Fibroblast of skin of right biceps (primary cell): ENCODE measurements at places on chromosomes 6 and 20.

DNA sequence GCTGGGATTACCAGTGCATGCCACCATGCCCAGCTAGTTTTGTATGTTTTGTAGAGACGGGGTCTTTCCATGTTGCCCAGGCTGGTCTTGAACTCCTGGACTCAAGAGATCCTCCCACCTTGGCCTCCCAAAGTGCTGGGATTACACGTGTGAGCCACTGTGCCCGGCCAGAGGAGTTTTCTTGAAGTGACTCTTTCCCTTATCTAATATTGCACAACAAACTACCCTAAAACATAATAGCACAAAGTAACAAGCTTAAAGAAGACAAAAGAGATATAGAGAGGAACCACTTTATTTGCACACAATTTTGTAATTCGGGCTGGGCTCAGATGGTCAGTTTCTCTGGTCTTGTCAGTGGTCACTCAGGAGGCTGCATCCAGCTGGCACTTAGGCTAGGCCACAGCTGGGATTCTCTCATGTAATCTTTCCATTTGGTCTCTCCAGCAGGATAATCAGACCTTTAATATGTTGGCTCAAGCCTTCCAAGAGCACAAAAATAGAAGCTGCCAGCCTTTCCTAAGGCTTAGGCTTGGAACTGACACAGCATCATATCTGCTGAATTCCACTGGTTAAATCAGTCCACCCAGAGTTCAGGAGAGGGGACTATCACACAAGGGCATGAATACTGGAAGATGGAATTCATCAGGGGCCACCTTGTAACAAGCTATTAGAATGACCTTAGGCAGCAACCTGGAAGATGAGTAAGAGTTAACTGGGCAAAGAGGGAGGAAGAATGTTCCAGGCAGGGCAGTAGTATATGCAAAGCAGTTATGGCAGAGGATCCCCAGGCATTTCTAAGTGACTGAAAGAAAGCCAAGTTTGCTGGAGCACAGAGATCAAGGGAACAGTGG is 56.7 kb upstream of the PNRC1 start:
- DNase-seq = no peak

- no peak for DNase-seq
Measured at GRCh38 chr20:7348253-7348652, 580.8 kb downstream of the BMP2 start.

GRCh38 chr6:4464638-4465037 is 311.6 kb upstream of the CDYL start:
- no peak for DNase-seq

DNA sequence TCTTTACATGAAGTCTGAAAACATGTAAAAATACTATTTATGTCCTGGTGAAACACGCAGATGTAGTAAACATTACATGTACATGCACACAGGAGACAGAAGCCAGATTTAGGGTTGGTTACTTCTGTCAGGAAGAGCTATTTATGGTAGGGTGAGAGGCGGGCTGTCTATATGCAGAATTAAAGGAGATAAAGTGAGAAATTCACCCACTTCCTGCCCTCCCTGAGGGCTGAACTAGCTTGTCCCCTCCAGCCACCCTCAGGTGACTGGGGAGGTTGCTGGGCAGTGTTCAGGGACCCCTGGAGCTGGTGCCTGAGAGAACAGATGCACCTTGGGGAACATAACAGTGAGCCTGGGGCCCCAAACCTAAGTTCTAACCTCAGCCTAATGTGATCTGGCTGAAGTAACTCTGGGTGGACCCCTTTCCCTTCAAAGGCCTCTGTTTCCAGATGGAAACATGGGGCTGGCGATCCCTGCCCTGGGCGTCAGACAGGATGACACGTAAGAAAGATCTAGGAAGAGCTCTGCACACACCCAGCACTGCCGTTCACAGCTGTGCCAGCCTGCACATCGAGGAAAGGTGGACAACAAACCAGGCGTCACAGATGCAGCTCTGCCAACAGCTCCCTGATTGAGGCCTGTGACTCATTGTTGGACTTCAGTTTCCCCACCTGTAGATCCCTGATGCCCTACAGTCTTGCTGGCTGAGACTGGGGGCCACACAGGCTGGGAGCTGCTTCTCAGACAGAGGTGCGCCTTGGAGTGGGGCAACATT is 1.3 kb downstream of the PI16 start:
- DNase-seq = no peak

- no peak for DNase-seq
Measured at GRCh38 chr20:61203320-61203719, 48.7 kb upstream of the CDH4 start.

- no peak for DNase-seq
Measured at GRCh38 chr6:41623330-41623729, 14.9 kb upstream of the MDFI start.

DNA sequence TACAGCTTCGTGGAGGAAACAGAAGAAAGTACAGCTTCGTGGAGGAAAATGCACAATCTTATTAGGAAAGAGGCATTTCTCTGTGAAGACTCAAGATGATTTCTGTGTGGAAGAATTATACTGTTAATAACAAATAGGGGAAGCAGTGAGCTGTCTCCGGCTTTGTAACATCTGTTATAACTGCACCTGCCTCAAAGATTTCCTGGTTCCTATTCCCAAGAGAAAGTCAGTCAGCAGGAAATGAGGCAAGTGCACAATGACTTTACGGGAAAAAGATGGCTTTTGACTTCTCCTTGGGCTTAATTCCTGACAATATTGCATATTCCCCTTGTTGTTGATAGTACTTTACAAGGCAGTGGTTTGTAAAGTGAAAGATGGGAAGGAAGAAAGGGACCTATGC is 538.5 kb downstream of the BMP2 start:
- DNase-seq = no peak

GRCh38 chr20:998231-998830 is 3.8 kb downstream of the RSPO4 start:
- no peak for DNase-seq

DNA sequence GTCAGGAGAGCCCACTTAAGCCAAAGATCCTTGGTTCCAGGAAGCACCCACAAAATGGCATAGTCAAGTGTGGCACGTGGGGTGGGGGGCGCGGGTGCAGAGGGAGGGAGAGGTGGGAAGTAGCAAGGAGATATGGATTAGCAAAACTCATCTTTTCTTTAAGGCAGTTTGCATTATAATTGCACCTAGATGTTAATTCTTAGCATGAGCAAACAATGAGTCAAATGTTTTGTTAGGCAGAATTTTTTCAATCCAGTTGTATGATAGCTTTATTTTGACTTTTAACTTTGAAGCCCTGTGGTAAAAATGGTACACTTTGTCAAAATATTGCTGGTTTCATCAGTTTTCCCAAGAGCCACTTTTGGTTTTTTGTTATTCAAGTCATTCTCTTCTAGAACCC is 15.0 kb downstream of the SCAND1 start:
- no peak for DNase-seq

GRCh38 chr6:106702046-106702445 is 72.7 kb downstream of the QRSL1 start:
- DNase-seq = no peak

DNA sequence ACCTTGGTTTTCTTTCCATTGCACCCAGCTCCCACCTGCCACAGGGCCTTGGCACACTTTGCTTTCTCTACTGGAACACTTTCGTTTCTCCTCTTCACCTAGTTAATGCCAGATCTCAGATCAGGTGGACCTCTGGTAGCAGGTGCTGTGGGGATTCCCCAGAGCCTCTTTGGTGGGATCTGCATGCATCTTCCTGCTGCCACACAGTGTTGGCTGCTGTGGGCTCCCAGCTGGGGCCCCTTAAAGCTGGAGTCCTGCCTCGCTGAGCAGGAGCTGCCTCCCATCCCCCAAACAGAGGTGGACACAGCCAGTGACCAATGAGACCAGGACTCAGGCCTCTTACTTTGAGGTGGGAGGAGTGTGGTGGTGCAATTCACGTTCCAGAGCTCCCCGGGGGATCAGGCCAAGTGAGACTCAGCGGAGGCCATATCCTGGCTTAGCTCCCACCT is 28.4 kb downstream of the CEBPB start:
- DNase-seq = peak; percentile 41

DNA sequence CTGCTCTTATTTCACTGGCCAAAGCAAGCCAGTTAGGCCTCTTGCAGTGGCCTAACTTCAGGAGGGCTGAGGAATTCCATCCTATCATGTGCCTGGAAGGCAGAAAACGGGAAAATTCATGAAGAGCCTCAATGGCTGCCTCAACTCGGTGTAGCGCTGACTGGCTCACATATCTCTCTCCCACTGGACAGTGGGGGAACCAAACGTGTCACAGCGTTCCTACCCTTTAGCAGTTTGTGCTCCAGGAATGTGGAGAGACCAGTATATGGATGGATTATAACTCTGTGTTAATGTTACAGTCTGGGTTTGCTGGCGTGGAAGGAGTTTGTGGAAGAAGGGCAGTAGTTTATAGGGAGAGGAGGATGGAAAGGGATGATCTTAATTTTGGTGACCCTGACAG is 11.8 kb upstream of the C2 start:
- no peak for DNase-seq

DNA sequence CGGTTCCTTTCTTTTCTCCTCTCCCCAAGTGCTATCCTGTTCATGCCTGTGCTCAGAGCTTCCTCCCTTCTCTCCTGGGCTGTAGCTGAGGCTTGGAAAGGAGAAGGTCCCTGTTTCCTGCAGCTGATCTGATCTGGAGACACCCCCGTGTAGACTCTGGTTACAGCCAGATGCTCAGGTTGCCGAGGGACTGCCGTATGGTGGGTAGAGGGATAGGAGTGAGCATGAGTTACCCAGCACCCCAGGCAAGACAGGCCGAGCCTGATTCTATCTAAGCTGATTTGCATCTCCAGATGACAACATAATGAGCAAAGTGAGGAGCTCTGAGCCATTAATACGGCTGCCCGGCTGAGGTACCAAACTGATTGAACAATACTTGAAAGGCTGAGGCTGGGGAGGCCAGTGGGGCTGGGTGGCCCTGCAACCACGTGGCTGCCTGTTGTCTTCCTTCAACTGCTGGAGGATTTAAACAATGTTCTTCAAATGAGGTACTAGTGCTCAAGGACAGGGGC is 91.8 kb downstream of the ASXL1 start:
- DNase-seq = no peak

DNA sequence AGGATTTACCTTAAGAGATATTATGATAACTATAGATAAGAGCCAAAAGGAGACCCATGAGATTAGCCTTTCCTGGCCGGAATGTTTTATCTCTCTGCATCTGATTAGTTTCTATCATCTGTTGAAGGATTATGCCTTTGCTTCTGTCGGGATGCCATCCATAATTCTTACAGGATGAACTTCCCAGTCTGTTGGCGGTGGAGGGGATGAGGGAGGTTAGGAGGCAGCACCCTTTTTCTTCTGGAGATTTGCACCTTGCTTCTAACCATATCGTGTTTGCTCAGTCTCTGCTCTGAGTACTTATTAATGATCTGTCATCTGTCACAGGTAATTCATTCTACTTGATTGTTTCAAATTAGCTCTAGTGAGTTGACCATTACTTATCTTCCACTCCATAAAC is 292.1 kb downstream of the KHDC1L start:
- no peak for DNase-seq

DNA sequence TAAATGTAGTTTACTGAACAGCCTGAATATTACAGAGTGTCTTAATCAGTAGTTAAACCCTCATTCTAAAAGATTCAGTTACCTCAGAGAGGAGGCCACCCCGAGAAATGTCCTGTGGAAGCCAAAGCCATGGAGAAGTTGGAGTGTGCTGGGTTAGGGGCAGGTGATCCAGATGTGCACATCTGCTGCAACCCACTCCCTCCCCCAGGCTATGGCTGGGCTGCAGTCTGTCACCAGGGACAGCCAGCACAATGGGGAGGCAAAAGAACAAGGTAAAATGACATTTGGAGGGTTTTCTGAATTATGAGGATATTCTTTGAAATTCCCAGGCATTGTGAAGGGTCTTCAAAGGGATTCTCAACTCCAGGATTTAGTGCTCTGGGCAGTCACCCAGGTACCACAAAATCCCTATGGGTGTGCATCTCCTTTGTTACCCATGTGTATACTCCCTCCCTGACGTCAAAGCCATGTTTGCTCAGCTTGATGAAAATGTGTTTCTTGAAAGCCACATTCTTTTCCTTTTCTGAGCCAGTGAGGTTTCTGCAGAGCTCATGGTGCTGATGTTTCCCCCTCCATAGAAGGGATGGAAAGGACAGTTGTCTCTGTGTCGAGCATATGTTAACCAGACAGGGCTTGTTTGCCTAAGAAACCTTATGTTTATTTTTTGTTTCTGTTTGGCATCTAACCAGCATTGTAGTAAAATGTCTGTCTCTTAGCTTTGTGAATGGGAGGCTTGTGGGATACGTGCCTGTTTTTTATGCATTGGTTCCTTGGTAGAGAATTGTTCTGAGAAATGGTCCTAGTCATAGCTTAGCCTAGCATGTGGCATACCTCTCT is 212.3 kb upstream of the TBX18 start:
- DNase-seq = peak; percentile 69

DNA sequence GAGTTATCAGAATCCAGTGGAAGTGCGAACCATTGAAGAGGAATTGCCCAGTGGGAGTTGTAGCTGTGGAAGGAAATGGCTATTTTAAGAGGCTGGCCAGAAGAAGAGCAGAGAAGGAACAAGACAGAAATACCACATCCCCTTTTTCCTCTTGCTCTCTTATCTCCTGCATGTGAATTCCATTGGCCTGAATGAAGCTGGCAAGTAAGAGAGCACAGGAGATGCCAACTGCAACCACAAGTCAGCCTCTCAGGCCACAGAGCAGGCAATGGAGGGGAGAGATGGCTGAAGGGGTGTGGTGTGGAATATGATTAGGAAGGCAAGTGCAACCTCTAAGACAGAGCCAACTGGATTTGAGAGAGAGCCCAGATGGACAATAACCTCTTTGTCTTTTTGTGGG is 362.7 kb upstream of the IMPG1 start:
- no peak for DNase-seq

GRCh38 chr6:112744827-112745226 is 397.7 kb downstream of the RFPL4B start:
- DNase-seq = peak; percentile 22

GRCh38 chr6:50966532-50966931 is 147.9 kb downstream of the TFAP2B start:
- DNase-seq = no peak

GRCh38 chr20:52446421-52447224 is 255.0 kb upstream of the ZFP64 start:
- DNase-seq = peak; percentile 53

DNA sequence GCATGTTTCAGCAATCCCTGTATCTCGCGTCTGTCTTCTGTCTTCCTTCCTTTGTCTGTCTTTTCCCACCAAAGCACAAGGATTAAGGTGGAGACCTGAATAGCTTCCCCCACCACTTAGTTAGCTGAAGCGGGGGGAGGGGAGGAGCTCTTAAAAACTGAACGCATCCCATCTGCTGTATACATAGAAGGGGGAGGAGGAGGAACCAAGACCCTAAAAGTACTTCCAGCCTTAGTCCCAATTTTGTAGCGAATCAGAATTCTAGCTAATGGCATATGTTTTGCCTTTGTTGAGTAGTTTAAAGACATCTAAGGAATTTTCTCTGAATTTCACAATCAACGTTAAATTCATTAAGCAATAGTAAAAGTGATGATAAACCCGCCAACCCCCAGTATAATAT is 47.9 kb downstream of the GNAS start:
- DNase-seq = peak; percentile 45

- no peak for DNase-seq
Measured at GRCh38 chr6:45837541-45838200, 178.0 kb downstream of the CLIC5 start.

GRCh38 chr20:45629496-45630100 is at the start of gene WFDC10A:
WFDC10A (plus strand) TSS chr20:45629739; CDS start chr20:45629814, 75 bp downstream.
- peak; percentile 61 for DNase-seq

GRCh38 chr6:144259986-144260385 is 25.1 kb upstream of the UTRN start:
- DNase-seq = peak; percentile 87
